Stimulated activated CD4-positive, alpha-beta T cell treated with anti-CD3 and anti-CD28 coated beads, Interleukin-1b, Interleukin-23, amount 100 ng/mL, for 1 hour (primary cell): ENCODE measurements at places on chromosomes 11 and 22.

DNA sequence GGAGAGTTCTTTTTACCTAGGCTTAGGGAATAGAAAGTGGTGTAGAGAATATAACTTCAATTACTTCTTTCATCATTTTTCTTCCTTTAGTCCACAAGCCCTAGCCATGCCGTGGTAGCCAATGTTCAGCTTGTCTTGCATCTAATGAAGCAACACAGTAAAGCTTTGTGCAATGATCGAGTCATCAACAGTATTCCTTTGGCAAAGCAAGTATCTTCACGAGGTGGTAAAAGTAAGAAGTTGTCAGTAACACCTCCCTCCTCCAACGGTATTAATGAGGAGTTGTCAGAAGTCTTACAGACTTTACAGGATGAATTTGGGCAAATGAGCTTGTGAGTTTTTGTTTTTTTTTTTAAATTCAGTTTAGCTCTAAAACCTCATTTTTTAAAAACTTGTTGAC is 37.4 kb downstream of the CEP57 start:
- DNase-seq: no peak

DNA sequence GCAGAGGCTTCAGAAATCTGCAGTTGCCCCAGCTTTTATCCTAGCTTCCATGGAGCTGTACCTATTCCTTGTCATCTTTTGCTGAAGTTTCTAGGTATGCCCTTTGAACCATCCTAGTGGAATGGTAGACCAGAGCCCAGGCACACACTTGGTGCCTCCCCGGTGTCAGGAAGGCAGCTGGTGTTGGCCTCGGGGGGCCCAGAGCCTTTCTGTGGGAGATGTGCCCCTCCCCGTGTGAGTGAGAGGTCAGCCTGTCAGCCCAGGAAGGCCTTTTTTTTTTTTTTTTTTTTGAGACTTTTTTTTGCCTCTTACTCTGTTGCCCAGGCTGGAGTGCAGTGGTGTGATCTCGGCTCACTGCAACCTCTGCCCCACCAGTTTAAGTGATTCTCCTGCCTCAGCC is 58.4 kb downstream of the MED15 start:
- DNase-seq: no peak

GRCh38 chr11:60872961-60873524 is 5.7 kb downstream of the ZP1 start:
- DNase-seq: no peak

DNA sequence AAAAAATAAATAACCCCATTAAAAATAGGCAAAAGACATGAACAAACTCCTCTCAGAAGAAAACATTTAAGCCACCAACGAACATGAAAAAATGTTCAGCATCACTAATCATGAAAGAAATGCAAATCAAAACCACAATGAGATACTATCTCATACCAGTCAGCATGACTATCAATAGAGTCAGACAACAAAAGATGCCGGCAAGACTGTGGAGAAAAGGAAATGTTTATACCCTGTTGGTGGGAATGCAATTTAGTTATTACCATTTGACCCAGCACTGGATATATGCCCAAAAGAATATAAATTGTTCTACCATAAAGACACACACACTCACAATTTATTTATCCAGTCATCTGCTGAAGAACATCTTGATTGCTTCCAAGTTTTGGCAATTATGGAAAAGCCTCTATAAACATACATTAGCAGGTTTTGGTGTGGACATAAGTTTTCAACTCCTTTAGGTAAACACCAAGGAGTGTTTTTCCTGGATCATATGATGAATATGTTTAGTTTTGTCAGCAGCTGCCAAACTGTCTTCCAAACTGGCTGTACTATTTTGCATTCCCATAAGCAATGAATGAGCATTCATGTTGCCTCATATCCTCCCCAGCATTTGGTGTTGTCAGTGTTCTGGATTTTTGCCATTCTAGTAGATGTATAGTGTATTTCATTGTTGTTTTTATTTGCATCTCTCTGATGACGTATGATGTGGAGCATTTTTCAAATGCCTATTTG is 28.0 kb downstream of the OR8D1 start:
- no peak for DNase-seq

GRCh38 chr11:93024369-93024768 is 54.9 kb downstream of the MTNR1B start:
- DNase-seq: no peak

DNA sequence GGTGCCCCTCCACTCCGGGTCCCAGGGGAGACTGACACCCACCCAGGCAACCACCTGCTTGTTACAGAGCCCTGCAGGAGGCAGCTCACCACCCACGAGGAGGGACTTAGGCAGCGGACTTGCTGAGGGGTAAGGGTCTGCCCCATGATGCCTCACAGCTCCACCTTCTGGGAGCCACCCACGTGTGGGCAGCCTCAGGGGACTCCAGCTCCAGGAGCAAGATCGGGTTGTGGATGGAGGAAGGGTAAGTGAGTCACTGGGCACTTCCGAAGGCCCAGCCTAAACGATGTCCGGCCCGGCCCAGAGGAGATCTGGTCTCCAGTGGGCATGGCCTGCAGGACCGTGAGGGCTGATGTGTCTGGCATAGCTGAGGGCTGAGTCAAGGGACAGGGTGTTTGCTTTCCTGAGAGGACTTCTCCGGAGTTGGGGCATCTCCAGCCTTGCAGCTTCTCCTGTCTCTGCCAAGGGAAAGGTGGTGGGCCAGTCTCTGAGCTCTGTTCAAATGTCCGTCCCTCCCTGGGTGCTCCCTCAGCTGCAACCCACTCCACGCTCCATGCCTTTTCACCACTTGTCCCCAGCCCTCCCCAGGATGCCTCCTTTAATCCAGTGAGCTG is 32.3 kb upstream of the P2RY2 start:
- no peak for DNase-seq

- DNase-seq: no peak
Observed at GRCh38 chr11:44454666-44455065, 110.8 kb upstream of the CD82 start.

DNA sequence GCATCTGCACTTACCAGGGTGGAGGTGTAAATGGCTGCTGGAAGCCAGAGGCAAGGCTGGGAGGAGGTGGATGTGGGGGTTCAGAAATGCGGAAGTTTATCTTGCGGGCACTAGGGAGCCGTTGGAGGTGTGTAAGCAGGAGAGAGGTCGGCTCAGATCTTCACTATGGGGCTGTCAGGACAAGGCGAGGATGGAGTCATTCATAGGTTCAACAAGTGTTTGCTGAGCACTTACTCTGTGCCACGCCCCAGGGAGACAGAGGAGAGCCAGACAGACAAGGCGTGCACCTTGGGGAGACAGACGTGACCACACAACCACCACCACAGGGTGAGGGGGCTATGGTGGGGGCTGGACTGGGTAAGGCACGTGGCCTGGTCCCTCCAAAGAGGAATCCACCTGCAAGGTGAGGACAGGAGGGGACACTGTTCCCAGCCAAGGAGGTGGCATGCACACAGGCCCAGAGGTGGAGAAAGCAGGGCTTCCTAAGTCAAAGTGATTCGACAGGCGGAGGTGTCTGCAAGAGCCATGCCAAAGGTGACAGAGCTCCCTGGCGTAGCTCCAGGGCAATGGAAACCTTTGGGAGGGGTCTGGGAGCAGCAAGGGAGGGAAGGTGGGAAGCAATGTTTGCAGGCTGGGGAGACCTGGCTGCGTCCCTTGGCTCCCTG is 30.8 kb upstream of the TCF20 start:
- DNase-seq: no peak

DNA sequence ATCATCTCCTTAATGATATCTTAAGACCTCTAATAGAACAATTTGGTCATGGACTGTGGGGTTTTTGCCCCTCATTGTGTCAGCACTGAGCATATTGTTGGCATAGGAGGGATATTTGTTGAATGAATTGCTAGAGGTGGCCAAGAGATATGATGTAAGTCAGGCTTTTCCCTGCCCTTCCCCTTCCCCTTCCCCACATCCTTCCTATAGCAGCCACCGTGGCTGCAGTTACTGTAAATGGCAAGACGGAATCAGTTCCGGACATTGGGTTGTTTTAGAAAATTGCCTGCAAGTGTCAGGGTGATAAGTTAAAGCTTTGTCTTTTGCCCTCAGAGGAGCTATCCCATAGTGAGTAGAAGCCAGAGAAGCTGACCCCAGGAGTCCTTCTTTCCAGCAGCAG is 23.0 kb downstream of the LIMK2 start:
- no peak for DNase-seq

DNA sequence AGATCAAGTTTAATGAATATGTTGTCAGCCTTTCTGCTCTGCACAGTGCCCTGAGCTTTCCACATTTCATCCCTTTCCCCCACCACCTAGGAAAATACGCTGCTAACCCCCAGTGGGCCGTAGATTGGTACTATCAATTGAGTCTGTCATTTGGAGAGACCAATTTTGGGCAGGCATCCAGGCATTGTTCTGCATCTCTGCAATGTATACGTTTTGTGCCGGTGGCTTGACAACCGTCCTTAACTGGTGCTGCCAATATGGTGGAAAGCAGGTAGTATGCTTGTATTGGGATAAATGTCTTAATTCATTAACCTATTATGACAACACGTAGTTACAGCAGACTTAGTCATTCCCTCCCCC is 1.3 kb downstream of the ELMOD1 start:
- no peak for DNase-seq

- DNase-seq: no peak
Observed at GRCh38 chr11:9895006-9895405, 231.1 kb downstream of the SWAP70 start.

DNA sequence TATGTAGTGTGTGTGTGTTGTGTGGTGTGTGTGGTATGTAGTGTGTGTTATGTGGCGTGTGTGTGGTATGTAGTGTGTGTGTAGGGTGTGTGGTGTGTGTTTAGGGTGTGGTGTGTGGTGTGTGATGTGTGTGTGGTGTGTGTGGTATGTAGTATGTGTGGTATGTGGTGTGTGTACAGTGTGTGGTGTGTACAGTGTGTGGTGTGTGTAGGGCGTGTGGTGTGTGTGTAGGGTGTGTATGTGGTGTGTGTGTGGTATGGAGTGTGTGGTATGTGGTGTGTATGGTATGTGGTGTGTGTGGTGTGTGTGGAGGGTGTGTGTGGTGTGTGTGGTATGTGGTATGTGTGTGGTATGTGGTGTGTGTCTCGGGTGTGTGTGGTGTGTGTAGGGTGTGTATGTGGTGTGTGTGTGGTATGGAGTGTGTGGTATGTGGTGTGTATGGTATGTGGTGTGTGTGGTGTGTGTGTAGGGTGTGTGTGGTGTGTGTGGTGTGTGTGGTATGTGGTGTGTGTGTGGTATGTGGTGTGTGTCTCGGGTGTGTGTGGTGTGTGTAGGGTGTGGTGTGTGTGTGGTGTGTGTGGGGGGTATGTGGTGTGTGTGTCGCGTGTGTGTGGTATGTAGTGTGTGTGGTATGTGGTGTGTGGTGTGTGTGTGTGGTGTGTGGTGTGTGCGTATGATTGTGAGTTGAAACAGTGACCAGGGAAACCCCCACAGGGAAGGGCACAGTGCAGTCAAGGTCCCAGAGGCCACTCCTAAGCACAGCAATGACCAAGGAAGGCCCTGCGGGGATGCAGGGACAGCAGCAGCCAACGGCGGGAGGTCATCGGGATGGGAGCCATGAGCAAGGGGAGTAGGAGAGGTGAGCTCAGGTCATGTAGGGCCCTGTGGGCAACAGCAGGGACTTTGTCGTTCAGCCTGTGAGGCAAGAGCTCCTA is 2.9 kb upstream of the PPP6R2 start:
- no peak for DNase-seq

DNA sequence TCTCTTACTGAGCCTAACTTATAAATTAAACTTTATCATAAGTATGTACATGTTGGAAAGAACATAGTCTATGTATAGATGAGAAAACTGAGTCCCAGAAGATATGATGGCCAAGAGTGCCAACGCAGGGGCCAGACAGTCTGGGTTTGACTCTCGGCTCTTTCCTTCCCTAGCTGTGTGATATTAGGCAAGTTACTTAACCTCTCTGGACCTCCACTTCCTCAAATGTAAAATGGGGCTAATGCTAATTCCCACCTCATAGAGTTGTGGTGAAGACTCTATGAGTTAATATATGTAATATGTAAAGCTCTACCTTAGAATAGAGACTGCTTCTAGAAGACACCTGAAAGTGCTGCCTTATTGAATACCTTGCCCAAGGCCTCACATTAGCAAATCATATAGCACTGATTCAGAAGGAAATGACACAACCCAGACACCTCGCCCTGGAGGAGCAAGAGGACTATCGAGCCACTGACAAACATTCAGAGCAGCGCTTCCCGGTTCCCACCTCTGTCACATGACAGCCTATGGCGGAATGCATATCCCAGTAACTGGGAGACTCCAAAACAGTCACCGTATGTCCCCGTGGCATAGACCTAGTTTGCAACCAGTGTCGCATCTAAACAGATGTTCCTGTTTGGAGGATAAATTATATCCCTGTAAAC is 11.3 kb upstream of the CCDC86 start:
- DNase-seq: no peak

- DNase-seq: no peak
Observed at GRCh38 chr11:44494785-44495184, 70.7 kb upstream of the CD82 start.

DNA sequence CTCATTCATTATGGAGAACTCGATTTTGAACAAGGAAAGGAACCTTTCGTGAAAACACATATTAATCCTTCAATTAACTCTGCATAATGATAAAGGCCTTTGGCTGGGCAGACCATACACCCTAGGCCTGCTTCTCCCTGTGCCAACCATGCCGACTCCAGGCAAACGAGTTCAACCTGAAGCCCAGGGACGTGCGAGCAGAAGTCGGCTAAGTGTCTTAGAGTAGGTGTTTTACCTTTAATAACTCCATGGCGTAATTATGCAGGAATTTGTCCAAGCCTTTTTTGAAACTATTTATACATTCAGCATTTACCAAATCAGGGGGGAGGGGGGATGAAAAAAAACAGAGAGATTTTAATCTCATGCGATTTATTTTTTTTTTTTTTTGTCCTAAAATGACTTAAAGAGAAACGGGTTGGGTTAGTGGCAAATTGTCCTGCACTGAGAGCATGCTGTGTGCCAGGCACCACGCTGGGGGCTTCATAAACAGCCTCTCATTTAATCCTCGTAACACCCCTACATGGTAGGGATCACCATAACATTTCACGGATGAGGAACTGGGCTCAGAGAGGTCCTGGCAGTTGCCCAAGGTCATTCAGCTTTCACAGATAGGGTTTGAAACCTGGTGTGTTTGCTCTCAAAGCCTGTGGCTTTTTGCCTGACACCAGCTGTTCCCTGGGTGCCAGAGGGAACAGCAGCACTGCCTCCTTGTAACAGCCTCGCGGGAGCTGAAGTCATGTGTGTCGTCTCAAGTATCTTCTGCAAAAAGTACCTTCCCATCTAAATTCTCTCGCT is 423.9 kb downstream of the MN1 start:
- no peak for DNase-seq

DNA sequence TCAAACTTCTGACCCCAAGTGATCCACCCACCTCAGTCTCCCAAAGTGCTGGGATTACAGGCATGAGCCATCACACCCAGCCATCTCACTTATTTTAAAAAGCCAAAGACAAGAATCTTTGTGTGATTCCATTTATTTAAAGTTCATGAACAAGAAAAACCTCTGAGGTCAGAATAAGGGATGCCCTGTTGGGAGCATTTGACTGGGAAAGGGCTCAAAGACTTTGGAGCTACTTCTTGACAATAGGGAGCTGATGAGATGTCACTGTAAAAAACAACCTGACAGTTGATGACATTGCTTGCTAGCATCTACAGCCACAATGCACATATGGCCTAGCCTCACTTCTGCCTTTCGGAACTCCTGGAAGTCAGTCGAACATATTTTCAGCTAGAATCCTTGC is 5.1 kb upstream of the ZNF280B start:
- DNase-seq: no peak
